Activated T-cell treated with anti-CD3 and anti-CD28 coated beads for 1 hour (primary cell): ENCODE measurements at places on chromosomes 1 and 21.

- DNase-seq = no peak
Observed at GRCh38 chr21:46637952-46638746, 2.7 kb downstream of the PRMT2 start.

GRCh38 chr1:97540346-97540888 is 380.4 kb downstream of the DPYD start:
- no peak for DNase-seq

DNA sequence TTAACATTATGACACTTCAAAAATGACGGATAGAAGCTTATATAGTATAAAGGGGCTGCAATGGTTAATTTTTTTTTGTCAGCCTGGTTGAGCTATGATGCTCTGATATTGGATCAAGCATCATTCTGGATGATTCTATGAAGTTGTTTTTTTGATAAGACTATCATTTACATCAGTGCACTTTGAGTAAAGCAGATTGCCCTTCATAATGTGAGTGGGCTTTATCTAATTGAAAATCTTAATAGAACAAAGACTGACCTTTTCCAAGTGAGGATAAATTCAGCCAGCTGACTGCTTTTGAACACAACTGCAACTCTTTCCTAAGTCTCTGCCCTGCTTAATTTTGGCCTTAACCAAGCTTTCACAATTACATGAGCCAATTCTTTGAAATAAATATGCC is 1476.2 kb downstream of the NCAM2 start:
- no peak for DNase-seq

DNA sequence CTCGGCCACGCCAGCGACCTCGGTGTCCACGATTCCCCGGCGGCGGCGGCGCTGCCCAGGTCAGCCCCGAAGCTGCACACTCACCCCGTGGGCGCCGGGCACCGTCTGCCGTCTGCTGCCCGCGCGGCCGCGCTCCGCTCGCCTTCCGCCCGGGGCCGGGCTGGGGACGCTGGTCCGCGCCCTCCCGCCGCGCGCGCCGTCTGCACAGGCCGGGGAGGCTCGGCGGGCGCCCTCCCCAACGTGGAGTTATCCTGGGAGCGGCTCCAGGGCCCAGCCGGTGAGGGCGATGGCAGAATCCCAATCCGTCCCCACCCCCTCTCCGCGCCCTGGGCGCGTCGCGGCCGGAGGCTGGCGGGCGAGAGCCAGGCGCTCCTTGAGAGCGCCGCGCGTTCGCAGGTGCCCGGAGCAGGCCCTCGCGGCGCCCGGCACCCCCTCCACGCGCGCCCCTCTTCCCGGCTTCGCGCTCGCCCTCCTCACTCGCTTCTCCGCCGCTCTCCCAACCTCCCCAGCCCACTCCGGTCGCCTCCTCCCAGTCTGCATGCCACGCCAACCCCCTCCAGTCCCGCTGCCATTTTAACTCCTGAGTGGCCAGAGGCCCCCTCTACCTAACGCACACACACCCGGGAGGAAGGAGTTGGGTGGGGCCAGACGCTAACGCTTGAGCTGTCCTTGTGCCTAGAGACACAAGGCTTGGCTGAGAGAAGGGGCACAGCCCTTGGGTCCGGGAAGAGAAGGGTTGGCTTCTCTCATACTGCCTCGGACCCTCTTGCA is at the start of gene LRRN2:
TSS of gene LRRN2 (minus strand) at position 503 of the 771 bp plus-strand sequence. CDS start 65,746 bp downstream, outside the sequence.
- DNase-seq = no peak

DNA sequence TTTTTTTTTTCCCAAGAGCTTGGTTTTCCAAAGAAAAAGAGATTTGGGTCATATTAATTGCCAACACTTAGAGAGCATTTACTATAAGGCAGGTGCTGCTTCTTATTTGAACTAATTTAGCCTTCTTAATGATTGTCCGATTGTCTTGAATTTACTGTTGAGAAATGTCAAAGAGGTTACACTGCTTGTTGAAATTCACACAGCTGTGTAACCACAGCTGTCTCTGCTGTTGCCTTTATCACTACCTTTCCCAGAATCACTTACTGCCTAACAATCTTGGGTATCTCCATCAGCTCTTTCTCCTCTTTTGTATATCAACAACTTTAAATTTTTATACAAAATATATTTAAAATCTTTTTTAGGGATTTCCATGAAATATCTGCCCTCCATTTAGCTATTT is 115.6 kb downstream of the UCHL5 start:
- DNase-seq = no peak

DNA sequence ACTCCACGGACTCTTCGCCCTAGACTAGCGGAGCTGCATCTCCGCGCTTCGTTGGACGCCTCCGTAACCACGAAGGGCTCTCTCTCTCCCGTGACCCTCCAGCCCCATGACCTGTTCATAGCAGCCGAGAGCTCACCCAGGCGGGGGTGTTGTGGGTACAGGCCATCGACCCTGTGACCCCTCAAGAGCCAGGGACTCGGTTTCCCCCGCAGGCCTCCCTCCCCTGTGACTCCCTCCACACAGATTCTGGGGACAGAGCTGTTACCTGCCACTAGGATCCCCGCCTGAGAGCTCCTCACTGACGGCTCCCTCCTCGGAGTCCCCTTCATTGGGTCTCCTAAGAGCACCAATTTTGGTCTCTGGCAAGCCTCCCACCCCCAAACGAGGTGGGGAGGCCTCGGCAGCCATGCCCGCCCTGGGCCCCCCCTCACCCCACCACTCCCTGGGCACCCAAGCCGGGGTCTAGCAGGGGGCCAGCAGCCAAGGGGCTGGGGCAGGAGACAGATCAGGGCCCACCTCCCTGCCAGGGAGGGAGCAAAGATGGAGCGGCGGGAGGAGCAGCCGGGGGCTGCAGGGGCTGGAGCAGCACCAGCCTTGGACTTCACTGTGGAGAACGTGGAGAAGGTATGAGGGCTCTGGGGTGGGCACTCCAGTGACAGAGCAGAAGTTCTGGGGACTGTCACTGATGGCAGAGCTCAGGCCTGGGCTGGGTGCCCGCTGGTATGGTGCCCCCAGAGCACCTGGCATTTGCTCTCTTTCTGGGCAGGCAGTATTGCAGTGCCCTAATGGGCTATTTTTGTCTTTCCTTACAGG is 517 bp downstream of the IPO13 start:
- no peak for DNase-seq

DNA sequence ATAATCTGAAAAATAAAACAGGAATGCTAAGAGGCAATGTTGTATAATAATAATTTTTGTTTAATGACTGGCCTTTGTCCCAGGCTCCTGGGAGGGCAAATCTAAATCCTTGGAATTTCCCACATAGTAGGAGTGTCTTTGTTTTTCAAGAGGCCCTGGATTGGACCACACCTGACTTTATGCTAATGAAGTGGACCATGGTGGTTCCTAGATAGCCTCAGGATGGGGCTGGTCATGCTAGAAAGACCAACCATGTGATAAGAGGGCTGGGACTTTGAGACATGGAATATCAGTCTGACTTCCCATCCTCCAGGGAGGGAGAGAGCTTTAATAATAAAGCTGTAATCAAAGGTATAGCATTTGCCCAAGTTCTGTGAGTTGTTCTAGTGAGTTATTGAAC is 138.2 kb upstream of the RAB4A start:
- DNase-seq = no peak

DNA sequence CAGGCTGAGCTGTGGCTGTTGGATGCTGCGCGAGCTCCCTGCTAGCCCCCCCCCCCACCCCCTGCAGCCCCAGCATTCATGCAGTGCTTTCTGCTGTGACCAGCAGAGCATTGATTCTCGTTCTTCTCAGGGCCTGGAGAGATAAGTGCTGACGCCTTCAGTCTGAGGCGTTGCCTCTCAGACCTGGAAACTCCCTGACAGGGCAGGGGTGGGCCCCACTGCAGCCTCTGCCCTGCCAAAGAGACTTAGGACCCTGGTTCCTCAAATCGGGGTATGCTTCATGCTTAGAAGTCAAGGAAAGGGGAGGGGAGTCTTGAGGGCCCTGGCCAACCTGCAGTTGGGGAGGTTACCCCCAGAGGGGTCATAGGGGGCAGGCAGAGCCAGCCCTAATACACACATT is 38.5 kb downstream of the PTPRF start:
- DNase-seq = no peak

GRCh38 chr1:207396168-207396746 is 57.9 kb upstream of the CR2 start:
- no peak for DNase-seq

GRCh38 chr1:232322162-232322734 is 307.7 kb downstream of the SIPA1L2 start:
- DNase-seq = no peak
